ENCODE measurements at places on chromosomes 7 and 10.
A peak's percentile ranks its signal among the peaks of the same experiment; 100 is the strongest.

GRCh38 chr7:17406738-17407137 lies 108.3 kb downstream of the AHR start:
- no peak for DNase-seq

- no peak for DNase-seq
Observed at GRCh38 chr10:95935429-95935828, 27.7 kb downstream of the CC2D2B start.

DNA sequence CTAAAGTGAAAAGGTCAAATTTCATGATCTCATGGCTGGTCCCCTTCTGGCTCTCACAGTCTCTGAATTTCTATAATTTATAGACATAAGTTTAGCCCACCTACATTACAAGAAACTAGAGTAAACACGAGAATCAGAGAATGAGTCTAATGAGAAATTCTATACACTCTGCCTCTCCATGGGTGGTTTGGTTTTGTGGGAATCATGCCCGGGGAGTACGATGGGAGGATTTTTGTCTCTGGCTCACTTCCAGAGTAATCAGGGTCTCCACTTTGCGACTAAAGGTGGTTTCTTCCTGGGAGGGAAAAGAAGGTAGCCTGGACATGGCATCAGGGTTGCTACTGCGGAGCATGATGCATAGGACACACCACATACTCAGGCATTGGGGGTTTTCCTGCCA lies 69.7 kb downstream of the MRC1 start:
- no peak for DNase-seq

GRCh38 chr7:30474893-30475292 lies 3.7 kb downstream of the NOD1 start:
- no peak for DNase-seq

- DNase-seq = no peak
Observed at GRCh38 chr10:35887685-35888084, 245.6 kb upstream of the FZD8 start.

- DNase-seq = no peak
Observed at GRCh38 chr7:4115941-4116610, 566.0 kb upstream of the FOXK1 start.

GRCh38 chr10:33065111-33065510 lies 107.1 kb upstream of the ITGB1 start:
- DNase-seq = no peak

DNA sequence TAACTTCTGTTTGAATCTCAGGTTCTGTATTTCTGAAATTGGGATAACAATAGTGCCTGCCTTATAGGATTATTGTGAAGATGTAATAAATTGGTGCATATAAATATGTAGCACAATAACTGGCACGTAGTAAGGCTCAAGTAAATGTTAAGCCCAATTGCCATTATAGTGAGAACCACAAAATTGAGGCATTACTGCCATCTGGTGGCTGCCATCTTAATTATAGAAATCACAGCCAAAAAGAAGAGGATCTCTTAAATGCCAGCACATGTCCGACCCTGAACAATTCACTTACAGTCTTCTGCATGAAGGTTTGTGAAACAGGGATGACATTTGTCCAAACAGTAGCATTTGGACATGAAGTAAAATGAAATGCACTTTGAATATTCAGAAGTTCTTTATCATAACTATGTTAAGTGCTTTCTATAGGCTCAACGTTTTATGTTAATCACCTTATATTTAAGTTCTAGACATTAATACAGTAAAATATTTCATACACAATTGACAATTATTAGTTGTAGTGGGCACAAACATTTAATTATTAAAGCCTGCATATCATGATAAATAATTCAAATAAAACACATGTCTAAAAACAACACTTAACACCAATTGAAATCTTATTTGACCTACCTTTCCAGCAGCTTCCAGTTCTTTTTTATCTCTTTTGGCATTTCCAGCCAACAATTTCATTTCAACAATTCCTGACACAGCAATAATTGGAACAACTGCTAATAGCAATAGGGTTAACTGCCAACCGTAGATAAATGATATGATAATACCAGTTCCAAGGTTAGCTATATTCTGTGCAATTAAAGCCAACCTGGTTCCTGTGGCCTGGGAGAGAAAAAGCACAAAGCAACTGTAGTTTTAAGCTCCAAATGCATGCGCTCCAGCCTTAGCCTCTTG lies 58.5 kb downstream of the ABCB4 start:
- peak; percentile 67 for DNase-seq

DNA sequence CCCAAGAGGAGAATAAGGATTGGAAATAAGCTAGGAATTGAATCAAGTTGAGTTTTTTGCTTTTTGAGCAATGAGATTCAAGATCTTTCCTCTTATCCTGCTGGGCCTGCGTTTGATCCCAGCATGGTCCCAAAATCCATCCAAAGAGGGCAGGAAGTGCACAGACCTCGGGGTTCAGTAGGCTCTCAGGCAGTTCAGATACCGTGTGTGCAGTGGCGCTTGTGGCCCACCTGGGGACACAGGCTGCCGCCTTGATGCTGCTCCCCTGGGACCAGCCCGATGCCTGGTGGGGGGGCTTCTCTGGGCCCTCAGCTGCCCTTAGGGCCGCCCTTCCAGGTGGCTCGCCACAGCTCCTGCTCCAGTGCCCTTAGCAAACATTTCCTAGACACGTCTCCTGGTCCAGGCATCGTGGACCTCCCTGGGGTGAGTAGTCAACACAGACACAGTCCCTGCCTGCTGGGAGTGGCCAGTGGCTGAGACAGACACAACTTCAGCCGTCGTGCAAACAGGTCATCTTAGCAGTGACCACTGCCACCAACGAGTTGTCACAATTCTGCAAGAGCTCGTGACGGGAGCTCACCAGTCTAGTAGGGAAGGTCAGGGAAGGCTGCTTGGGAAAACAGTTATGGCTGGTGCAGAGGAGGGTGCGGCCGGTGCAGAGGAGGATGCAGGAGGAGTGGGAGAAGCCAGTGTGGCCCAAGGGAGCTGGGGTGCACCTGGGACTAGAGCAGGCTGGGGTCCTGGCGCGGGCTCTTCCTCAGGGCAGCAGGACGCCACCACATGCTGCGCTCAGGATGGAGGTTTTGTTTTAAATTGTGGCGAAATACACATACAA lies 21.7 kb upstream of the JAKMIP3 start:
- no peak for DNase-seq

- DNase-seq = no peak
Observed at GRCh38 chr10:95536017-95536416, 25.2 kb downstream of the SORBS1 start.

DNA sequence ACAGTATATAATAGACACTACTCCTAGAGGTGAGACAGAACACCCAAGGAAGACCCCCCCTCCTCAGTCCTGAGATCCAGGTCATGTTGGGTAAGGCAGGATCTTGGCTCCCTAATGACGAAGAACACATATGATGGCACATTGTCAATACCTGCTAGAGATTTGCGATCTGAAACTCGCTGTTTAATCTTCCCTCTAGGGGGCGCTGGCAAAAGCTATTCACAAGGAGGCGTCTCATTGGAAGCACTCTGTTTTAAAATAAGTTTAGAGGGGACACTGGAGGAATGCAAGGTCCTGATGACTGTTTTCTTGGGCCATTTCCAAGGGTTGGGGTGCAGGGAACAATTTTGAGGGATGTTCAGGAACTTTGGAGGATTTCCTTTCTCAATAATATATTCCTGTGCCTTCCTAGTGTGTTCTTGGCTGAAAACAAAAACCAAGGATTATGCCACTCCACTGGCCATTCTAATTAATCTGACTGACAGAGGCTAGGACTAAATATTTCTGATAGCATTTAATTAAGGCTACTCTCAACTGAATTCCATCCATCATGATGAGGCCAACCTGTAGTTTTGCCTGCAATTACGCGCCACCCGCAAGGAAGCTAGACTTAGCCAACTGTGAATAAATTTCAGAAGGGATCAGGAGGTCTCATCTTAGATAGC lies 1013.8 kb upstream of the MBL2 start:
- no peak for DNase-seq

DNA sequence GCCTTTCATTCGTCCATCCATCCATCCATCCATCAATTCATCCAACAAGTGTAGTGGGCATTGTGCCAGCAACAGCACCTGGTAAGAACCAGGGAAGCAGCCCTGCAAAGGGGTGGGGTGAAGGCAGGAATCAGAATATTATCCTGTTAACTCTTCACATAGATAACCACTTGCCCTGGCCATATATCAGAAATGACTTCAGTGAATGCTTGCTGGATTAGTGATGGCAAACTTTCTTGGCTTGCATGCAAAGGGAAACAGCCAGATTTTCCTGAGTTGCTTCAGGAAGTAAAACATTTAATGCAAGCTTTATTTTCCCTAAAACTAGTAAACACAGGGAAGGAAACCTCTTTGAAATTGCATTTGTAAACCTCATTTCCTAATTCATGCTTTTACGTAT lies 743 bp downstream of the OR2A5 start:
- DNase-seq = no peak

GRCh38 chr7:154631162-154631561 lies 371.8 kb downstream of the PAXIP1 start:
- DNase-seq = no peak

- DNase-seq = no peak
Observed at GRCh38 chr7:88746126-88746525, 13.4 kb upstream of the ZNF804B start.

DNA sequence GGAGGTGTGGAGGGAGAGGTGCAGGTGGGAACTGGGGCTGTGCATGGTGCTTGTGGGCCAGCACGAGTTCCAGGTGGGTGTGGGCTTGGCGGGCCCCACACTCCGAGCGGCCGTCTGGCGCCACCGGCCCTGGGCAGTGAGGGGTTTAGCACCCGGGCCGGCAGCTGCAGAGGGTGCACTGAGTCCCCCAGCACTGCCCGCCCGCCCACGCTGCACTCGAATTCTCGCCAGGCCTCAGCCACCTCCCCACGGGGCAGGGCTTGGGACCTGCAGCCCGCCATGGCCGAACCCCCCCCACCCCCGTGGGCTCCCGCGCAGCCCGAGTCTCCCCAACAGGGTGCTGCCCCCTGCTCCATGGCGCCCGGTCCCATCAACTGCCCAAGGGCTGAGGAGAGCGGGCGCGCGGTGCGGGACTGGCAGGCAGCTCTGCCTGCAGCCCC lies 810.2 kb downstream of the PCDH15 start:
- no peak for DNase-seq

GRCh38 chr7:26349005-26349915 lies 57.6 kb downstream of the SNX10 start:
- no peak for DNase-seq

GRCh38 chr7:30584965-30585364 lies 9.7 kb upstream of the GARS1 start:
- no peak for DNase-seq

DNA sequence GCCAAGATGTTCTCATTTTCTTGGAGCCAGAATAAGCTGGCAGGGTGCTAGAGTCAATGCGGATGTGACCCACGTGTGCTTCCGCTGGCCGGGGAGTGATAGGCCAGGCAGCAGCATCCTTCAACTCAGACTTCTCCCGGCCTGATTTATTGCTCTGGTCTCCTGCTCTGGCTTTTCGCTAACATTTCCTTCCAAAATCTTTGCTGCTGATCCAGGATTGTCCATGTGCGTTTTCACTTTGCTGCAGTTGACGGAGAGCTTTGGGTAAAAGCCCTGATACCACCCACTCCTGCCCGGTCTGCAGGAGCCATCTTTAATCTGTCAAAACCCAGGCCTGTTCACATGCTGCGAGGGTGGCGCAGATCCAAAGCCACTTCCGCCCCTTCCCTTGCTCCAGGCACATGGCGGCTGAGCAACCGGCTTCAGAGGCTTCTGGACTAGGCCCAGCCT lies 106.8 kb downstream of the CYP26A1 start:
- DNase-seq = no peak

DNA sequence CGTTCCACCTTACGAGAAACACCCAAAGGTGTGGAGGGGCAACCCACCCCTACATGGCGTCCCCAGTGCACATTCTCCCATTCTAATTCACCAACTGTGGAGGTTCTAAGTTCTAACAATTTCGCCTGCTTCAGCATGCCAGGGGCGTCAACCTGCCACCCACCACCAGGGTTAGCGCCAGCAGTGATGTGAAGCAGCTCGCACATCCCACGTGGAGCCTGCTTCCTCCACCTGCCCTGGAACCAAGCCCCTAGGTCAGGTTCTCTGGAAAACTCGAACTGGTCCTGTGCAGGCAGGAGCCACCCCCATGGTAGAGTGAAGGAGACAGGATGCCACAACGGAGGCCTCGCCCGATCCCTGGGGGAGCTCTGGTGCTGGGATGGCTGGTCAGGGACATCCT lies 33.3 kb upstream of the FXYD4 start:
- no peak for DNase-seq

- DNase-seq = no peak
Observed at GRCh38 chr10:63129888-63130287, 3.2 kb upstream of the NRBF2 start.

DNA sequence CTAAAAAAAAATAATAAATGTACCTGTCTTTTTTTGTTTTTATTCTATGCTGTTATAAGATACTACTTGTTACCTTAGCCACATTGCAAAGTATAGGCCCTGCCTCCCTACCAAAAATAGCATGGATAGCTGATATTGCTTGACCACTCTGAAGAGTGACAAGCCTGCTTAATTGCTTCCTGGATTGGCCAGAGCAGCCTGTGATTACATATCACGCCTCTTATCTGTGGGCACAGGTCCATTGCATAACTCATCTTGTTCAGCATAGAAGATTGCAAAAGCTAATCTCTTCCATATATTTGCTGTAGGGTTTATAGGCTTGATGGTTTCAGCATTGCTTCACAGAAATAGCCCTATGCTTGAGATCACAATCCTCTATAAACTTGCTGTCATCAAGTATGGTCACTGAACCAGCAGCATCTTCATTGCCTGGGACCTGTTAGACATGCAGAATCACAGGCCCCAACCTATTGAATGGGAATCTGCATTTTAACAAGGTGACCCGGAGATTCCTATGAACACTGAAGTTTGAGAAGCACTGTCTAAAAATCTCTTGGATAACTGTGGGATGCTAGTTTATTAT lies 280.8 kb upstream of the CDC14C start:
- no peak for DNase-seq

DNA sequence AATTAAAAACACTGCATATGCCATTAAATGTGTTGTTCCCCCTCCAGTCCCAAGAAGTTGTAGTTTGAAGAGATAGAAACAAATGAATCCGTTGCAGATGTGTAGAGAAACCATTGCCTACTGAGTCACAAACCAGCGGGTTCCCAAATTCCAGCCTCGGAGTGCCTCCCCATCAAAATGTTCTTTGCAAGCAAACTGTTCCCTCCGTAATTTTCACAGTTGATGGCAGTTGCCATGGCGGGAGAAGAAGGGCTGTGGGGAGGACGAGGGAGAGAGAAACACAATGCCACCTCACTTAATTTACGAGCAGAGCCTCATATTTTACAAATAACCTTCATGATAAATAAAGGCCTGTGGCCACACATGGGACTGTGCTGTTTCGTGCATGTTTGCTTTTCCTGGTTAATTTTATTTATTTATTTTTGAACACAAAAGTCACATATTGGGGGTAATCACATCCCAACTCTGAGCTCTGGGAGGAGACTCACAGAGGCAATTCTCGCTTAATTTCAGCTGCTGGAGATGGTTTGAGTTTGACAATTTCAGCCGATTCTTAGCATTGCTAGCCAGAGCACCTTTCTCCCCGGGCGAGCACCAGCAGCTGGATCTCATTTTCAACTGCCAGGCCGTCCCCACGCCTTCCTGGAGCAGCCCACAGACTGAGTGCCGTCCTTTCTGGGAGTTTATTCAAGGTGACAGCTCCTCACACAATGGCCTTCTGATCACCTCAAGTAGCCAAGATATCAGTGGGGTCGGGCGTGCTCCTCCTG lies 1084.2 kb downstream of the KCNMA1 start:
- no peak for DNase-seq

GRCh38 chr10:8705415-8705814 lies 650.9 kb downstream of the GATA3 start:
- no peak for DNase-seq

Measured in DND-41 (cell line).